ENCODE measurements at places on chromosomes 5 and 9.
A peak's percentile ranks its signal among the peaks of the same experiment; 100 is the strongest.

GRCh38 chr5:130198927-130199326 lies 294.7 kb downstream of the CHSY3 start:
- DNase-seq, result peak; percentile 28

DNA sequence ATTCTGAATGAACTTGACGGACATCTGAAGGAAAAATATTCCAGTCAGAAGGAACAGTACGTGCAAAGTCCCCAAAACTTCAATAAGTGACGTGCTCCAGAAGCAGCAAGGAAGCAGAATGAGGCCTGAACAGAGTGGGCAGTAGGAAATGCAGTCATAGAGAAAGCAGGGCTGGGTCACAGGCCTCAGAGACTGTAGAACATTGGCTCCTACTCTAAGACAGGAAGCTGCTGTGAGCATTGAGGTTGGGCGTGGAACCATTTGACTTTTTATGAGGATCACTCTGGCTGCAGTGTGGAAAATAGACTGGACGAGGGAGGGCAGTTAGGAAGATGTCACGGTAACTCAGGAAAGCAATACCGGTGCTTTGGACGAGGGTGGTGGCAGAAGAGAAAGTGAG lies 64.0 kb downstream of the DOCK8 start:
- DNase-seq, result no peak

- no peak for DNase-seq
Observed at GRCh38 chr5:76874088-76874581, 24.3 kb downstream of the S100Z start.

DNA sequence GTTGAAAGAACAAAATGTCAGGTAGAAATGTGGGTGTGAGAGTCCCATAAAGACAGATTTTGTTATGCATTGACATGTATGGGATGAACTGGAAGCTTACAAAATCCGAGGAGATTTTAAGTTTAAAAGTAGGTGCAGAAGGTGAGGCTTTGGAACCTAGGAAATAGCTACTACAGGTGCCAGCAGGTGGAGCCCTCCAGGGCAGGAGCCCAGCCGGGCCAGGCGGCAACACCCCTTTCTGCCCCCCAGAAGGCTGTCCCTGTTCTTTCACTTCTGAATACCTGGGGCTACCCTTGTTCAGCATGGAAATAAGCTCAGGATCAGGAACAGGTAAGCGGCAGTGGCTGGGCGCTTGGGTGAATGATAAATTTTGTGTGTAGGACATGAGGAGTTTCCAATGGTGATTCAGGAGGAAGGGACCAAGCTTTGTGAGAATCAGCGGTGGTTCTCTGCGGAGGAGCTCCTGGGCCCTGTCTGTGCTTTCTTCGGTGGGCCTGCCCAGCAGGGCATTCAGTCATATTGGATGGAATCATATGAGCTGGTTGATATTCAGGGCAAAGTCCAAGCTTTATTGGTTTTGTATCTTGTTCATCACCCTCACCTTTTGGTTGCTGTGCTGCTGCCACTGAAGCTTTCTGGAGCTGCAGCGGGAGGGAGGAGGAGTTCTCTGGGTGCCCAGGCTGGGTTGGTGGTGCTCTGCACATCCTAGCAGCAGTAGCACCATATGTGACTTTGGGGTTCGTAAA lies 12.3 kb downstream of the PCBD2 start:
- DNase-seq, result peak; percentile 18

- no peak for DNase-seq
Observed at GRCh38 chr5:52255308-52255707, 532.4 kb upstream of the ITGA1 start.

GRCh38 chr9:9257999-9258498 lies 1354.8 kb downstream of the PTPRD start:
- no peak for DNase-seq

DNA sequence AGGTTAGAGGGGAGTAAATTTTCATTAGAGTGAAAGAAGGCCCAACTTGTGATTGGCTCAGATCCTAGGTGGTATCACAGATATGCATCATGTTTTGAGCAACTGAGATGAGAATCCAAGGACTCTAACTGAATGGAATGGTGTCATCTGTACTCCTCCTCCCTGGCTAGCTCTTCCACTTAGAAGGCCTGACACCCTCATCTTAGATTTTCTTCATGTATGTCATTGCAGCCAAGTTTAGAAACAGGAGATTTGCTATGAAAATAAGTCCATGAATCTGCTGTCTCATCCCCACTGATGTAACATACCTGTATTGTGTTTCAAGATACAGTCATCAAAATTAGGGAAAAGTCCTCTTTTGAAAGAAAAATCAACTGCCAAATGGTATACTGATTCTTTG lies 54.4 kb downstream of the ITGA1 start:
- no peak for DNase-seq

DNA sequence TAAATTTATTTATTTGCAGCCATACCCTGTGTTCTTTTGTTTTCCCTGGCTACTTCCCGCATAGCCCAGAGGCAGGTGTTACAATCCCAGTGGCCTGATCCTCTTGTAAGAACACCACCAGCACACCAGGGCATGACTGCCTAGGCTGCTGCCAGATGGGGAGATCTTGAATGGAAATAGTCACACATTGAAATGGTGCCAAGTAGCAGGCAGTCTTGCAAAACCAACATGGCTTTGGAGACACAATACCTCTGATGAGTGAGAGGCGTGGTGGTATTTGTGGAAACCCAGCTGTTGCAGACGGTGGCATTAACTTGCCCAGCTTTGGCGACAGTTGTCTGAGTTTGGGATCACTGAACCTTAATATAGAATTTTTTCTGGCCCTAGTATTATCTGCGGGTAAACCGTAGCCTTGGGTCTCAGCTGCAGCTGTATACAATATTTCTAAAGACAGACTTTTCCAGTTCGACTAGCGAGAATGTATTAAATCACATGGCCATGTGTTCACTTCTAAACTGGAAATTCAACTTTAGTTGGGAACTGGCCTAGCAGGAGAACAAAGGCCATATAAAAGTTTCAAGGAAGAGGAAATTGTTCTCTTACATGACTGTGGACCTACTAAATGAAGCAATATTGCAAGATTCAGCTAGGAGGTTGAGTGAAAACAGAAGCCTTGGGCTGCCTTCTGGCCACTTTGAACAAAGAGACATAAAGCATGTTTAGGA lies 277.0 kb downstream of the SMARCA2 start:
- DNase-seq, result no peak

GRCh38 chr9:106800701-106801270 lies 62.2 kb upstream of the ZNF462 start:
- no peak for DNase-seq

- no peak for DNase-seq
Observed at GRCh38 chr9:95979446-95979845, 104.0 kb downstream of the ERCC6L2 start.

DNA sequence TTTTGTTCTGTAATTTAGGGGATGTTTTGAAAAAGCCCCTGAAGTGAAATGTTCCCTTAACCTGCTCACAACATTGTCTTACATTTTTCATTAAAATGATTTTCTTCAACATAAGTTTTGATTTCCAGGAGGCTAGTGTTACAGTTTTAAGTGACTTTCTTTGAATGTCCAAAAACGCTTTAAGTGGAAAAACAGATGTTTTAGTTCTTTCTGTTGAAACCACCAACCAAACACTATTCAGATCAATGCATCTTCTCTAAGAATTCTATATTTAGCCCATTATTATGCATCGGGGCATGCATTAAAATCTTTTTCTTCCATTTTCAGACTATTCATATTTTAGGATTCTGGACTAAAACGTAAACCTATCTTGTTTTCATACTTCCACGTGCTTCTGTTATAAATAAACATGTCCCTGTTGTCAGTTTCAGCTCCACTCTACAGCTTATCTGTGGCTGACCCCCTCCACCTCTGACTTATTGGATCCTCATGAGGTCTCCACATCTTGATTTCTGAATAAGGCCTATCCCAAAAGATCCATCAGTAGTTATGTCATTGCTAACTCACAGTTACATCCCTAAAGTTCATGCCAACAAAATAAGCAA lies 882.3 kb upstream of the SEMA6A start:
- no peak for DNase-seq

- no peak for DNase-seq
Observed at GRCh38 chr5:67416133-67416937, 219.7 kb upstream of the CD180 start.

DNA sequence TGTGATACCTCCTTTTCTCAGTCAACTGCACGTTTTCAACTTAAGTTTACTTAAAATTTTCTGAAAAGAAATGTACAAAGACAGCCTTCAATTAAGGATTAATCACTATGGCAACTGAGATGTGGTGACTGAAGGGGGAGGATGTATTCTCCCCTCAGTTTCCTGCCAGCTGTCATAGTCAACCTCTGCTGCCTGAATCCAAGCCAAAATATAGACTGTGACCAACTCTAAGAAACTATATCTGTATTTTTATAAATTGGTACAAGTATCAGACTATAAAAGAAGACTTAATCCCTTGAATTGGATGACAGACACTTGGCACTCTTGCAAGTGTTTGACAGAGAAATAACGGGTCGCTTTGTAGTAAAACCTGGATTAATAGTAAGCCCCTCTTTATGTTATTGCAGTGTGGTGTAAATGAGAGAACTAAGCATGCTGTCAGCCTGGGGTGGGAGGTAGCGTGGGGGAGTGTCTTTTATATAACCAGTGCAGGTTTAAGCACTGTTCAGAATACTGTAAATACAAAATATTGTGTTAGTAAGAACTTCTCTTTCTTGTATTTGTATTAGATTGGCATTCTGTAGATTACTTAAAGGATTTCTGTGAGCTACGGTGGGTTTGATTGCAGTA lies 106.4 kb downstream of the ERCC6L2 start:
- no peak for DNase-seq

- DNase-seq, result no peak
Observed at GRCh38 chr5:159452480-159453167, 122.3 kb upstream of the IL12B start.

- DNase-seq, result no peak
Observed at GRCh38 chr5:124056326-124056990, 544.5 kb downstream of the CSNK1G3 start.

- DNase-seq, result peak; percentile 96
Observed at GRCh38 chr5:56440871-56441740, 208.0 kb upstream of the ANKRD55 start.

DNA sequence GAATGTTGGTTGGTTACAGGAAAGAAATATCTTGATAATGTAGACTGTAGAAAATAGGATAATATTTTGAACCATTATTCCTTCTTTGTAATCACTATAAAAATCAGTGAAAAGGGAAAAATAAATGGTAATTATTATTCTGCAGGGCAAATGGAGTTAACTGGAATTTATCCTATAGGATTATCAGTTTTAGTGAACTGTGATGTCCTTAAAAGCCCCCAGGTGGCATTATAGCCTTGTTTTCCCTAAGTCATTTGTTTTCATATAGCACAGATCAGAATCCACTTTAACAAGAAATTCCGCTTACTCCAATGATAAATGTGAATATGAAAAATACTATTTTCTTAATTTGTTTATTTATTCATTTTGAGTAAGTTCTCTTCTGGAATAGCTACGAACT lies 26.2 kb upstream of the WDR41 start:
- peak; percentile 18 for DNase-seq

DNA sequence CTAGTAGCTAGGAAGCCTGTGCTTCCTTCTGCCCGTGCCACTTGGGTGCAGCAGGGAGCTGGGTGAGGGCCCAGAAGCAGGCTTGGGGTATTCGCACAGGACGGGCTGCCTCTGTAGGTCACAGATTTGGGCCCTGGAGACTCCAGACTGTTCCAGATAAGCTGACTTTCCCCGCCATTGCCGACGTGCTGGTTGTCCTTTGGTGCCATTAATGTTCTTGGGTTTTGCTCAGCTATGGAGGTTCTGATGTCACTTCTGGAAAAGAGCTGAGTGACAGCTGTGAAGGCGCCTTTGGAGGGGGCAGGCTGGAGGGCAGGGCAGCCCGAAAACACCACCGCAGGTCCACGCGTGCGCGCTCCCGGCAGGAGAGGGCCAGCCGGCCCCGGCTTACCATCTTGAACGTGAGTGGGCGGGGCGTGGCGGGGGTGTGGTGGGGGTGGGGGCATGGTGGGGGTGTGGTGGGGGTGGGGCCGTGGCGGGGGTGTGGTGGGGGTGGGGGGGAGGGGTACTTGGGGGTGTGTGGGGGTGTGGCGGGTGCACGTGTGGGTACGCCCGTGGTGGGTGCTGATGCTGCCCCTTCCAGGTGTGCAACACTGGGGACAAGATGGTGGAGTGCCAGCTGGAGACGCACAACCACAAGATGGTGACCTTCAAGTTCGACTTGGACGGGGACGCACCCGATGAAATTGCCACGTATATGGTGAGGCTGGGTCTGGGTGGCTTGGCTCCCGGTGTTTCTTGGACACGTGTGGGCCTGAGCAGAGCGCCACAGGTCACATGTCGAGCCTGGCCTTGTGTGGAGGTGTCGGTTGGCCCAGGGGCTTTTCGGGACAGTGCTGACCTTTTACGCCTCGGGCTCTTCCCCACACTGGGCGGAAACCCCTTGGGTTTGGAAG lies 79.6 kb downstream of the WNK2 start:
- DNase-seq, result no peak

- DNase-seq, result no peak
Observed at GRCh38 chr5:120901199-120901598, 437.1 kb downstream of the PRR16 start.

- no peak for DNase-seq
Observed at GRCh38 chr9:97969014-97969413, 14.1 kb upstream of the ANP32B start.

GRCh38 chr5:73957397-73958001 lies 331.5 kb downstream of the ARHGEF28 start:
- no peak for DNase-seq

DNA sequence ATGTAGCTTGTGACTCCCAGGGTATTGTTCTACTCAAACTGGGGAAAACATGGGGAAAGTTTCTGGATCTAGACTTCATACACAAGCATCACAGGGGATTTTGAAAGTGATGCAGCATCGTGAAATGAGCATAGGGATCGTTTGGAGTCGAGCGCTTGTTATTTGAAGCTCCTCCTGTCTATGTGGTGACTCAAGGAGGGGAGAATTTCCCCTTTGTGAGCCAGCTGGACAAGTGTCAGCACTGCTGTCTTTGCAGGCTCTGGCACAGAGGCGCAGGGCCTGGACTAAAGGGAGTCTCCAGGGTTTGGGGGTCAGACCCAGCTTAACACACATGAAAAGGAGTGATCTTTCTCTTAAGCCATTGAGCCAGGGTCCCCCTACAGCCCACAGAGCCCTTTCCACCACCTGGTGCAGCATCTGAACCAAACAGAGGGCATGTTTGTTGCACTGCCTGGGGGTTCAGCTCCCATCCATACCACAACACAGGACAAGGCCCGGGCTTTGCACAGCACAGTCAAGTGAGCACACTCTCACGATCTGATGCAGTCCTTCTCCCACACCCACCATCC lies 51.0 kb downstream of the IRF1 start:
- DNase-seq, result no peak

GRCh38 chr9:130288926-130289690 lies 23.5 kb downstream of the HMCN2 start:
- no peak for DNase-seq

GRCh38 chr9:27394154-27394825 lies 97.3 kb upstream of the EQTN start:
- DNase-seq, result no peak

Measured in HepG2 (cell line).